ENCODE measurements at places on chromosomes 12 and 14.

DNA sequence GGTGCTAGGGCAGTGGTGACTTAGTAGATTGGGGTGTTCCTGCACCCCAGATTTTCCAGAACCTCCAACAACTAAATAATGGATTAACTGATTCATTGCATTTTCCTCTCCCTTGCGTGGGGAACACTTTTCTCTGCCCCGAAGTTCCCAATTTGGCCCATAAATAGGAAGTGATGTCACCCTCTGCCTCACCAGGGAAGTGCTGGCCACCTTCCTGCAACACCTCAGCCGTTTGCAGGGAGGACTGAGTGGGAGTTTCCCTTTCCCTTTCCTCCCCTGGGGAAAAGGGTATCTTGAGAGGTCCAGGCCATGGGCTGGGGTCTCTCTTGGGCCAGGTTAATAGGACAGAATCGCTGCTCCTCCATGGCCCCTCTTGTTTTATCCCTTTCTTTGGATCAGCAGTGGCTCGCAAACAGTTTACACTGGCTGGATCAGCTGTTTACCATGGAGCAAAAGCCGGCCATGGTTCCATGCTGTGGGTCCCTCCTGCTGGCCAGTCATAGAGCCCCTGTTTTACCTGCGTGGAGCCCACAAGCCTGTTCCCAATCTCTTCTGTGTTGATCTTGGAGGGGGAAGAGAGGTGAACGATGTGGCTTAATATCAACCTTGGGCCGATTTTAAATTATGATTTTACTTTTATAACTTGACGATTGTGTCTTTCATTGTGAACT is 91.6 kb upstream of the VRK1 start:
- no peak for DNase-seq

- no peak for DNase-seq
Measured at GRCh38 chr12:115672506-115673080, 604.9 kb downstream of the MED13L start.

DNA sequence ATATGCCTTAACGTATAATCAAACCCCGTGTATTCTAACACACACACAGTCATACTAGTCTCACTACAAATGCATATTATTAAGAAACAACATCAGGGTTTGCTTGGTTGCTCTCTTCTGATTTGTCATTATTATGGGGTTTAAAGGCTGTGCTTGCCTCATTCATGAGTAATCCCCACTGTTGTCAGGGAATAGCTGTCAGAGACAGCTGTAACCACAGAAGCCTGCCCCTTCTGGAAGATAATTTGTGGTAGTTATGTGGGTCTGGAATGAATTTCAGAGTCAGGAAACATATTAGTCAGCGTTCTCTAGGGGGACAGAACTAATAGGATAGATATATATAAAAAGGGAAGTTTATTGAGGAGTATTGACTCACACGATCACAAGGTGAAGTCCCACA is 456.9 kb upstream of the TMEM132C start:
- DNase-seq, result peak; percentile 99

DNA sequence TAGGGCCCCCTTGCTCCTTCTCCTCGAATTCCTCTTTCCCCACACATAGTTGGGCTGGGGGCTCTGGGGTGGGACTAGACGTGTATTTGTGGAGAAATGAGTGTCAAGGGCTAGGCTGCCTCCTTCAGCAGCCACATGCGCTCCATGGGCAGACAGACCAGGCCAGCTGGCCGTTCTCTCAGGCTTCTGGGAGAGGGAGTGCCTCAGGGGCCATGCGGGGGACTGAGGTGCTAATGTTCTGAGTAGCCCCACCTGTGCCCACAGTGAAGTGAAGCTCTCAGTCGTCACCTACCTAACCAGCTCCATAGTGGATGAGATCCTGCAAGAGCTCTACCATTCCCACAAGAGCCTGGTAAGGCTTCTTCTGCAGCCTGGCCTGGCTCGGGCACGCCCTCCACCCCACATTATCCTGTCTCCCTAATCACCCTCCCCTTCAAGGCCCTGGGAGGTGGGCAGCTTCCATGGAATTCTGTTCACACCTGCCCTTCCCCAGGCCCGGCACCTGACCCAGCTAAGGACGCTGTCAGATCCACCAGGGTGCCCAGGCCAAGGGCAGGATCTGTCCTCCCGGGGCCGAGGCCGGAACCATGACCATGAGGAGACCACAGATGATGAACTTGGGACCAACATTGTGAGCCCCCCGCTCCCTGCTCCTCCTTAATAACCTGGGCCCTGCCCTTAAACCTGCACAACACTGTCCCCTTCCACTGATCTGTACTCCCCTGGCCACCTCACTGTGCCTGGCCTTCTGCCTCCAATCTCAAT is 9.0 kb upstream of the CPNE6 start:
- no peak for DNase-seq

DNA sequence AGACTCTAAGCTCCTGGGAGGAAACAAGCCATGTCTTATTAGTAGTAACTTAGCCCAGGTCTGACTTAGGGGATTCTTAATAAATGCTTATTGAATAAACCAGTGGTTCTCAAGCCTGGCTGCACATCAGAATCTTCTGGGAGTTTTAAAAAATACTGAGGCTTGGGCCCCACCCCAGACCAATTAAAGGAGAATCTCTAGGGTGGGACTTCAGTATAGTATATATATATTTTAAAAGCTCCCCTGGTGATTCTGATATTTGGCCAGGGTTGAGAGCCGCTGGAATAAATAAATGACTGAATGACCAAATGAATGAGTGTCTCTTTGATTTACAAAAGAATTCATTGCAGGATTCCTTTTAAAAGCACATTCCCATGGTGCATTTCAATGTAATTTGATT is 151.5 kb upstream of the GSC start:
- no peak for DNase-seq

GRCh38 chr12:49413796-49414195 is 46.5 kb downstream of the SPATS2 start:
- peak; percentile 31 for DNase-seq

- DNase-seq, result no peak
Measured at GRCh38 chr14:76195003-76195402, 43.3 kb downstream of the GPATCH2L start.

- DNase-seq, result peak; percentile 64
Measured at GRCh38 chr12:64806593-64807460, 17.6 kb upstream of the TBC1D30 start.

GRCh38 chr14:68318828-68319227 is 474.0 kb downstream of the ZFP36L1 start:
- no peak for DNase-seq

- peak; percentile 88 for DNase-seq
Measured at GRCh38 chr14:103372552-103373304, 12.5 kb upstream of the MARK3 start.

GRCh38 chr14:95877633-95878032 is 1.0 kb downstream of the TUNAR start:
- no peak for DNase-seq

- DNase-seq, result no peak
Measured at GRCh38 chr14:33655421-33655820, 295.5 kb downstream of the EGLN3 start.

DNA sequence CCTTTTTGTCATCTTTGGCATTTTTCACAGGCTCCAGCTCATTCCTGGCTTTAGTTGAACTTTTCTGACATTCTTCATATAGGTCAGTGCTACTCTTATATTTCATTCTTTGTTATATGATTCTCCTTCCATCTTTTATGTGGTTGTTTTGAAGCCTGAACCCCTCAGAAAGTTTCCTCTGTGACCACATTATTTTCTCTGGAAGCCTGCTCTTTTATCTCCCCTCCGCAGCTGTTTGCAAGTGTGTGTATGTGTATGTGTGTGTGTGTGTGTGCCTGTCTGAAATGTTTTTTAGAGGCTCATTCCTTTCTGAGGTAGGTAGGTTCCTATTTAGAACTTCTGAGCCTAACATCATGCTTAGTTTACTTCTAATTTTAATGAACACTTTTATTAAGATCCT is 47.6 kb downstream of the ANO4 start:
- DNase-seq, result no peak

DNA sequence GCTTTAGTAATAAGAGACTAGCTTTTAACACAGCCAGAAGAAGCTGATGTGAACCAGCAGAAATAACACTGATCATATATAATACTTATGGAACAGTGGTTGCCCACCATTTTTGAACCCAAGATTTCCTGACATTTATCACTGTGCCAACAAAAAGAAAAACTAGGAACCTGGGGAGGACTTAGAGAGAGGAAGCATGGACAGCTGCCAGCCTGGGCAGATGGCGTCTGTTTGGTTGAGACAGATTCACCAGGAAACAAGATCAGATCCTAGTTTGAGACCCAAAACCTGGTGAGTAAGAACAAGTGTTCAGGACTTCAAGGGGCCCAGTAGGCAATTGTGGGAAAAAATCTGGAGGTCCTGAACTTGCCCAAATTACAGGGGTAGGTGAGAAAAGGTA is 95.3 kb downstream of the BICD1 start:
- no peak for DNase-seq

GRCh38 chr12:122732170-122732569 is 1.5 kb upstream of the HCAR1 start:
- DNase-seq, result no peak

DNA sequence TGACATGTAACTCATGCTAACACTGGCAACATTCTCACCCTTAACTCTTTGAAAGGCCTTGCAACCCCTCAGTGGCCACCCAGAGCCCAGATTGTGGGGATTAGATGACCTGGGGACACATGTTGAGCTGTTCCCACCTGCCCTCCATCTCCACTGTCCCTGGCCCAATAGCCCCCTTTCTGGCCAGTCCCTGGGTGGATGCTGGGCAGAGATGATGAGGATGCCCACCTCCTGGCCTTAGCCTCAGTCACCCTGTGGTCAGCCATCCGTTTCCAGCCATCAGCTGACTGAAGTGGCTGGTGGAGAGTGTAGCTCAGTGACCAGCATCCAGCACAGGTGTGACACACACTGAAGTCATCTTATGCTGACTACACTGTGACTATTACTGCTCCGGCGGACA is 4.7 kb downstream of the ANHX start:
- no peak for DNase-seq

DNA sequence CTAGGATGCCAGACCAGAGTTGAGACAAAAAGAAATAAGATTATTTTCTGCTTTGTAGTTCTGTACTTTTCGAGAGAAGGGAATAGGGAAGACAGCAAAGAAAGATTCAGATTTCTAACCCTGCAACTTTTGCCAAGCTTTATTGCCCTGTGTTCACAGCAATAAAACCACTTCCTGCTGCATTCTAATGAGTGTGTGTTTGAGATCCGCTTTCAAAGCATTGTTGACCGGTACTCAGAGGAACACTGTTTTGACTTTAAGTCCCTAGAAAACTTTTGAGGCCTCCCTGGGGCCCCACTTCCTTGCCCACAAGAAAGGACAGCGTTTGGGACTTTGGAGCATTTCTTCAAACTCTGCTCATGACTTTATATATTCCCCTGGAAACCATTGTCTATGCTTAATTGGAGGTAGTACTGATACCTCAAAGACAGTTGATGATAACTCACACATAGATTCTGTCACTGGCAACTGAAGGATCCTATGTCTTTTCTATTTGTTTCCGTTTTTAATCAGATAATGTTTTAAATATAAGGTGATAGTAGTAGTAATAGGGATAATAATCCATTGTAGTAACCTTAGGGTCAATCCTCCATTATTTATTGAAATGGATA is 1.3 kb downstream of the RNASE6 start:
- DNase-seq, result no peak

DNA sequence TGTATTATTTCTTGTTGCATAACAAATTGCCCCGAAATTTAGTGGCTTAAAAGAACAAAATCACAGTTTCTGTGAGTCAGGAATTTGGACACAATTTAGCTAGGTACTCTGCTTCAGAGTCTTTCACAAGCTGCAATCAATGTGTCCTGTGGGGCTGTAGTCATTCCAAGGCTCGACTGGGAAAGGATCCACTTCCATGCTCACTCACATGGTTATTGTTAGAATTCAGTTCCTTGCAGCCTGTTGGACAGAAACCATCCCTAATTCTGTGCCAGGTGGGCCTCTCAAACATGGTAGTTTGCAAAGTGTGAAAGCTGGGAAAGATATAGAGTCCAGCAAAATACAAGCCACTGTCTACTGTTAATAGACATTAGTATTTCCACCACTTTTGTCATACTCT is 59.7 kb upstream of the ARID2 start:
- no peak for DNase-seq

- no peak for DNase-seq
Measured at GRCh38 chr12:122937622-122938091, 28.6 kb downstream of the ABCB9 start.

DNA sequence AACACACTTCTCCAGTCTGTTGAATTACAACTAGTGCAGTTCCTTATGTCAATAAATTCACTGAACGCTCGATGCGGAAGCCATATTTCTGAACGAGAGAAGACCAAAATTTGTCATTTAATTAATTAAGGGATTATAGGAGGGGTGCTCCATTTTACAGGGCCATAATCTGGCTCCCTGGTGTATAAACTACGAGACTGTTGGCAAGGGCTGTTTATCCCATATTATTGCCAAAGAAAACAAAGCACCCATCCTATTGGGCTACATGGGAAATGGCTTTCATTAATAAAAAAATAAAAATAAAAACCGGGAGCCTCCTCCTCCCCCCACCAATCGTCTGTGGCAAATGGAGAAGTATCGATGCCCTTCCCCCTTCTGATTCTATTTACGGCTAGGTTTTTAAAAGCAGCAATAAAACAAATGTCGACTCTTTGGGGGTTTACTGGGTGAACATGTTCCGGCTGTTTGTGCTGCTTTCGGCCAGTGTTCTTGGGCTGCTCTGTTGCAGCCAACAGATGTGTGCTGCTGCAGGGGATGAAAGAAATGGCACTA is 24.8 kb downstream of the ATF7 start:
- DNase-seq, result no peak

DNA sequence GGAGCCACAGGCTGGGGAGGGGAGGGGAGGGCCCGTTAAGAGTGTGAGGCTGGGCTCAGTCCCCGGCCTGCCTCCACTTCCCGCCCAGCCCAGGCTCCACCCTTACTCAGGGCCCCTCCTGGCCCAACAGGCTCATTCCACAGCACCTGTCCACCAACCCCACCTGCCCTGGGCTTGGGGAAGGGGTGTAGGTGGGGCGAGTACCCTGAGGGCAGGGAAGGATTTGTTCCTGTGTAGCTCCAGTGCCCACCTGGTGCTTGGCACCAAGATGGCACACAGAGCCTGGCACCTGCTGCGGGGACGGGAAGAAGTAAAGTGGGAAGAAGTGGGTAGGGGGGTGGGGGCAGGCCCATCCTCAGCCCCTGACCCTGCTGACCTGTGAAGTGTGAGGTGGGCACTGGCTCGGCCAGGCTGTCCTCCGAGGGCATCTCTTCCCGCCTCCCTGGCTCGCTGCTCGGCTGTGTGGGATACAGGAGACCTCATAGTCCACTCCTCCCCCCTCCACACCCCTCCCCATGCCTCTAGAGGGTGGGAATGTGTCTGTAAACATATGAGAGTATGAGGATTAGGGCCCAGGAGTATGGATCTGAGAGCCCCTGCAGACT is 35.1 kb downstream of the NCKAP5L start:
- DNase-seq, result no peak

- no peak for DNase-seq
Measured at GRCh38 chr12:66251049-66251448, 51.2 kb upstream of the HELB start.
